Substantia nigra (tissue), 51 donors: ENCODE measurements at places on chromosomes 3 and 15.

GRCh38 chr3:188322135-188322887, 168.4 kb downstream of the LPP start:
- DNase-seq, result no peak

- no peak for DNase-seq
These were observed 183.3 kb downstream of the PDE8A start for GRCh38 chr15:85164841-85165466.

GRCh38 chr15:39397883-39398282, 183.0 kb upstream of the THBS1 start:
- DNase-seq, result no peak

DNA sequence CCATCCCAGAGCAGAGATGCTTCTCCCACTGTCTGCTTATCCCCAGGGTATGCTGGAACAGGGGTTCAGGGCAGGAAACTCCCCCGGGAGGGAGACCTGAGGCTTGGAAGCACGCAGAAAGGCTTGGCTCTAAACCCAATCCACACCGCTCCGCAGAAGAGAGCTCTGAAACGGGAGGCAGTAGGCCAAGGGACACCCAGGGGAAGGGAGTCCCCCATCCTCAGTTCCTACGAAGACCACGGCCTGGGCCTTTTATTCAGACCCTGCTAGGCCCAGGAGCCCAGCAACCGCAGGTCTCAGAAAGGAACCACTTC, 1.8 kb upstream of the HAPLN3 start:
- no peak for DNase-seq

- DNase-seq, result no peak
These were observed 47.9 kb downstream of the ATP13A5 start for GRCh38 chr3:193330555-193331204.

- DNase-seq, result no peak
These were observed 44.7 kb downstream of the MYO1E start for GRCh38 chr15:59327942-59328341.

DNA sequence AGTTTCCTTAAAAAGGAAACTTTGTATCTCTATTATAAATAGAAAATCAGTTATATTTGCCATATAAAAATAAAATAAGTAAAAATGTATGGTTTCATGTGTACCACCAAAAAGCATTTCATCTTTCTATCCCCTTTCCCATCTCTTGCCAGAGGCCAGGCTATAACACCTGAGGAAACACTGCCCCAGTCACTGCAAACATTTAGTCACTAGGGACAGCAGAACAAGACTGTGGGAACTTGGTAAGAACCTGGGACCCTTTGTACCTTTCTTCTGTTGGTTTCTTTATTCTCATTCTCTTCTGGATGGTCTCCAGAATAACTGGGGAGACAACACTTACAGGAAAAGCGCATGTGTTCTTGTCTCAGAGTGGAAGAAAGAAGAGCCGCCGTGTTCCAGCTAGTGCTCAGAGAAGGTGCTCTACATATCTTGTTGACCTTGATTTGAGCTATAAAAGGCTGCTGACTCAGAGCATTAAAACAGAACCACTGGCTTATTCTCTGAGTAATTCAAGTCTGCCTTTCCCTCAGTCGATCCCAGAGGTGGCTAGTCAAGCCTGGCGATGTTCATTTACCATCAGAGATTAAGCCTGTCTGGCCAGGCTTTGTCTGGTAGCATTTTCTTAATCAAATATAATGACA, 361.6 kb downstream of the RBMS3 start:
- no peak for DNase-seq

DNA sequence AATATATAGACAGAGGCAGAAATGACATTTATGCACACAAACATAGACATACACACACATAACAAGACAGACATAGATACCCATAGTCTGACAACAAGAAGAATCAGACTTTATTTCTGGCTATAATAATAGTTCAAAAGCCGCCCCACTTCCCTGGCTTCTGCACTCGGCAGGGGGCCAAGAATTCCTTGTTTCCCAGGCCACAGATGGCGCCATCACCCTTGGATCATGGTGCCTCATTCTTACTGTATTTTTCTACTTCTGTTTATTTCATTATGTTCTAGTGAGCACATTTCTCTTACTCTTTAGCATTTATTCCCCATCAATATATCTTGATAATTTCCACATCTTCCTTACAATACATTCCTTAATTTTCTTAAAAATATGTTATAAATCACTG, 387.5 kb downstream of the NLGN1 start:
- DNase-seq, result no peak

DNA sequence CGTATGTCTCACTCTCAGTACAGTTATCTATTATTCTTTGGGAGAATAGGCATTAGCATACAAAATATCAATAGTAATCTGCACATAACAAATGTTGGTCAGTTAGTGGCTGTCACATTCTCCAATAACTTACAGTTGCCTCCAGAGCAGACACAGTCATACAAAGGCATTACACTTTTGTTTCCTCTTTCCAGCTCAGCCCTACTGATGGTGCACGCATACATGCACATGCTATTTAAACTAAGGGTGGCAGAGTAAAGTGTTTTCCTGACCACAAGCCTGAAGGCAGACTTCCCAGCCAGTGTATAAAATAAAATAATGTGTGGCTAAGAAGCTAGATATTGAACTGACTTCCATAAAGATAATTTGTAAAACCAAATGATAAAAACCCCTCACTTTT, 47.6 kb downstream of the PHLDB2 start:
- no peak for DNase-seq

GRCh38 chr15:88797663-88798339, 5.4 kb upstream of the ACAN start:
- DNase-seq, result no peak

DNA sequence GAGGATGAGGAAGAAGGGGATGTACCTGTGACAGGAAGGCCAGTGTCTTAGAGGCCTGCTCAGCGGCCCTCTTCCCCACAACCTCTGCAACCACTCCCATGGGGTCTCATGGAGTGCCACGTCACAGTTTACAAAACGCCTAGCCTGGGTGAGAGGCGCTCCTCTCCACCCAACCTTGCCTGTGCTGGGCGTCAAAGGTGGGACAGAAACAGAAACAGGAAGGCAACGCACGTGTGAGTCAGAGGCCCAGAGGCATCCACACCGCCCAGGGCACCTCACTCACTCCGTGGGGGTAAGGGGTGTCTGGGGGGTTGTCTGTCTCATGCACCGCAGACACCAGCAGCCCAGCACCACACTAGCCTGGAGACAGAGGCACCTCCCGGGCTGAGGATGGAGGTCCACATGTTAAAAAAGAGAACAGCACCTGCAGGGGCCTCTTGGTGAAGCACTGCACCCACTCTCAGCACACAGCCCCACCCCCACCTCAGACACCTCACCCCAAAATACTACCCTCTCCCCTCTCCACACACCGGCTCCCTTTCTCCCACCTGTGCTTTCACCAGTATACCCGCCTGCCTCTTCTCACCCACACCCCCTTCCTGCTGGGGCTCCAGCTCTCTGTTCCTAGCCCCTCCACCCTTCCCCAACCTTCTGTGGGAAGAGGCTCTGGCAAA, 4.7 kb upstream of the CALML4 start:
- no peak for DNase-seq

- DNase-seq, result no peak
These were observed 64.4 kb upstream of the TPM1 start for GRCh38 chr15:62977952-62978811.

DNA sequence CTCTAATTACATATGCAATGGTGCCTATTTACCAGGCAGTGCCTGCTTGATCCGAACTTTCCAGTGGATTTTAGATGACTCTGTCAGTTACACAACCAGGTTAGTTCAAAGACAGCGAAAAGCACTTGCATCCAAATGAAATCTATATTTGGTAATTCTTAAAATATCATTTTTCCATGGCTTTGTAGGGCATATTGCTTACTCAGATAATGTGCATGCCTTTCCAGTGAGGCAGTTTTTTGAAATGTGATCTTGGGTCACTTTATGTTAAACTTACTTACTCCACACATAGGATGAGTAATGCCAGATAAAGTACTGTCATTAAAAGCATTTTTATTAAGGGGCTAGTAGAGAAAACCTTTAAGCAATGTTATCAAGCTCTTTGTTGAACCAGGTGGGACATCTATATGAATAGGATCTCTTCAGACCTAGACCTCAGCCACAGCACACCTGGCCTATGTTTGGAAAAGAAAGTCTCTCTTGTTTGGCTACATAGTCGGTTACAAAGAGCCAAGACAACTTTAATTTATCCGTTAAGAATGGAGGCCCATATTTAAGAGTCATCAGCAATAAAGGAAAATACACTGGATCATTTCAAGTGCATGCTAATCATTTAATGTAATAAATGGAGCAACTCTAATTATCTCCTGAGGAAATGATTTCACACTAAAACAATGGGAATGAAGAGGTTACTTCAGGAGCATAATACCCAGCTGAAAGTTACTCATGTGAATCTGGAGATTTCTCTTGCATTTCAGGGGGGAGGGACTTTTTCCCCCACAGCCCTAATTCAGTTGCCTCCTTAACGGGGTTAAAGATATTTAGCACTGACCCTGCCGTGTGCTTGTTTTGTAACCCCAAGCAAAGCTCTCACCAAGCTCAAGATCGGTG, 56.3 kb upstream of the TMCO5A start:
- DNase-seq, result no peak

GRCh38 chr3:50158530-50159146, 3.5 kb downstream of the SEMA3F start:
- no peak for DNase-seq

- DNase-seq, result no peak
These were observed 49.0 kb upstream of the EPHA3 start for GRCh38 chr3:89058371-89058770.
